Mesothelial cell of epicardium (in vitro differentiated cells): ENCODE measurements at places on chromosomes 7 and 10.

DNA sequence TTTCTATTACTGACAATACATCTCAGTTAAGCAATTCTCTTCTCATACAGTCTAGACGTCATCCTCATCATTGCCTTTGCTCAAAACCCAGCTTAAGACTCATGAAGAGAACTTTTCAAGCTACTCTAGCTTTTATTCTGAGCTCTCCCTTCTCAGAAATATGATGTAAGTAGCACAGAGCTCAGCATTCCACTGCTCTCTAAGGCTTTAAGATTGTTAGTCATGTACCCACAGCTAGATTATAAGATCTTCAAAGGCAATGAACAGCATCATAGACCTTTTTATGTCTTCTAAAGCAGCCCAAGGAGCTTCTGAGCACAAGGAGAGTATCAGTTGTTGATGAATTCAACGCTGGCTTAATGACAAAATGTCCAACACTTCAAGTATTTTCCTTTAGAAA, 119.3 kb downstream of the NRP1 start:
- H3K4me3 ChIP-seq = no peak overlapping the region
- peaks cover 13% of the 10 kb centered on the region for H3K4me1 ChIP-seq
- no peak for DNase-seq
- no peak overlapping the region for H3K27ac ChIP-seq
- no peaks in the 10 kb centered on the region for H3K27me3 ChIP-seq
- peaks cover 27% of the 10 kb centered on the region for H3K36me3 ChIP-seq

GRCh38 chr10:4810092-4810491, 15.9 kb upstream of the AKR1E2 start:
- no peaks in the 10 kb centered on the region for H3K27me3 ChIP-seq
- no peak overlapping the region for H3K27ac ChIP-seq
- peaks cover 12% of the 10 kb centered on the region for H3K4me1 ChIP-seq
- no peaks in the 10 kb centered on the region for H3K36me3 ChIP-seq

DNA sequence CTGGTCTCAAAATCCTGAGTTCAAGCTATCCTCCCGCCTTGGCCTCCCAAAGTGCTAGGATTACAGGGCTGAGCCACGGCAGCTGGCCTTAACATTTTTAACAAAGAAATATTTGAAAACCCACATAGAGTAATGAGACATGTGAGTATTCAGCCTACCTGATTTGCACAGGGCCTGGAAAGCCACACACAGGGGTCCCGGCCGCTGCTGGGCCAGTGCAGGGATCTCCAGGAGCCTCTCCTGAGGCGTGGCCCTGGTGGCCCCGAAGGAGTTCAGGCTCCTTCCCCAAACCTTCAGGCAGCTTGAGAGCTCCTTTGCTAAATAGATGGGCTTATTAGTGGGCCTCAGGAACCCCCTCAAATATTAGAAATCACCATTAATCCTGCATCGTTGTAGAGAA, 18.7 kb downstream of the CNPY1 start:
- DNase-seq = no peak
- peaks cover 96% of the 10 kb centered on the region for H3K27me3 ChIP-seq
- peaks cover 4% of the 10 kb centered on the region for H3K4me1 ChIP-seq
- H3K27ac ChIP-seq = no peak overlapping the region
- no peak overlapping the region for H3K4me3 ChIP-seq
- H3K36me3 ChIP-seq = no peaks in the 10 kb centered on the region

DNA sequence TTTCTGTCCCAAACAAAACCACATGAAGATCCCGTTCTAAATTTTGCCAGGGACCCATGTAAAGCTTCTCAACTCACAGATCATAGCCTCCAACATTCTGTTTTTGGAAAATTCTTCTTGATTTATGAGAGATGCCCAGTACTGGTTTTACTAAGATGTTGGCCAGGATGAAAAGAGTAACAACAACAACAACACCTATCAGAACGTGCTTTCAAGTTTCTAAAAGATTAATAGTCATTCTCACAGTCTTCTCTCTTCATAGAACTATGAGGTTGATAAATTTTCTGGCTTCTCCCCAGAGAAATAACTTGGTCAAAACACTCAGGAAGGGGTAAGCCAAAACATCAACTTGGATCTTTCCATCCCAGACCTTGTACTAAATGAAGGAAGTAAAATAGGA, 567.5 kb upstream of the IGFBP3 start:
- no peak for DNase-seq
- H3K36me3 ChIP-seq = peaks cover 3% of the 10 kb centered on the region
- H3K4me1 ChIP-seq = peaks cover 54% of the 10 kb centered on the region
- H3K27ac ChIP-seq = peak overlapping the region; percentile 62
- no peak overlapping the region for H3K4me3 ChIP-seq

DNA sequence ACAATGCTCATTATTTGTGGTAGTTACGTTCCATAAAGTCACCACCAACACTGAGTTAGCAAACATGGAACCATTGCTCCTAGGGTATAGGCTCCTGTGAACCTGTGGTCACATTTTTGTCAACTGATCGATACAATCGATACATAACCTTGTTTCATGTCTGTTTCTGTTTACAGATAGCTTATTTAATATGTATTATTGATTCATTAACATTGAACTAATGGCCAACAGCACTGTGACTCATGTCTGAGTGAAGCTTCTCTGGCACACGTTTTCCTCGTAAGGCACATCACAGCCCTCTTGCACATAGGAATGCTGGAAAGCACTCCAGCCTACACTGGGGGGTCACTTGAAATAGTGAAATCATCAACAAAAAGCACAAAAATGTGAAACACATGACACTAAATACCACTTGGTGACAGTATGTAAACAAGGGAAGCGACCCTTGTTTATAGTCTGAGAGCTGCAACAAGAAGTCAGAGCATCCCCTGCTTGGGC, 27.0 kb downstream of the GHRHR start:
- H3K36me3 ChIP-seq = no peaks in the 10 kb centered on the region
- H3K27ac ChIP-seq = no peak overlapping the region
- no peak for DNase-seq
- H3K4me3 ChIP-seq = no peak overlapping the region

GRCh38 chr7:130974794-130975193, 240.8 kb upstream of the KLF14 start:
- no peak overlapping the region for H3K27ac ChIP-seq
- H3K4me3 ChIP-seq = no peak overlapping the region
- H3K27me3 ChIP-seq = no peaks in the 10 kb centered on the region

DNA sequence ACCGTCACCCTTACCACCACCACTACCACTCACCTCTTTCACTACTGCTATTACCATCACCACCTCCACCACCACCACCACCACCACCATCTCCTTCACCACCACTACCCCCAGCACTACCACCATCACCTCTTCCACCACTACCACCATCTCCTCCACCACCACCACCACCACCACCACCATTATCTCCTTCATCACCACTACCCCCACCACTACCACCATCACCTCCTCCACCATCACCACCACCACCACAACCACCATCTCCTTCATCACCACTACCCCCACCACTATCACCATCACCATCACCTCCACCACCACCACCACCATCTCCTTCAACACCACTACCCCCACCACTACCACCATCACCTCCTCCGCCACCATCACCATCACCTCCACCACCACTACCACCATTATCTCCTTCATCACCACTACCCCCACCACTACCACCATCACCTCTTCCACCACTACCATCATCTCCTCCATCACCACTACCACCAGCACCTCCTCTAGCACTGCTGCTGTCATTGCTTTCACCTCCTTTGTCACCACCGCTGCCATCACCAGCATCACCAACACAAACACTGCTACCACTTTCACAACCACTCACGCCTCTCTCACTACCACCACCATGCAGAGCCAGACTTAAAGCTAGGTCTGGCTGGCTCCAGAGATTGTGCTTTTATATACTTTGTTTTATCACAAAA, 109.3 kb downstream of the ICA1 start:
- H3K36me3 ChIP-seq = peaks cover 2% of the 10 kb centered on the region
- H3K27me3 ChIP-seq = no peaks in the 10 kb centered on the region
- no peak overlapping the region for H3K27ac ChIP-seq
- no peak for DNase-seq
- no peak overlapping the region for H3K4me3 ChIP-seq

DNA sequence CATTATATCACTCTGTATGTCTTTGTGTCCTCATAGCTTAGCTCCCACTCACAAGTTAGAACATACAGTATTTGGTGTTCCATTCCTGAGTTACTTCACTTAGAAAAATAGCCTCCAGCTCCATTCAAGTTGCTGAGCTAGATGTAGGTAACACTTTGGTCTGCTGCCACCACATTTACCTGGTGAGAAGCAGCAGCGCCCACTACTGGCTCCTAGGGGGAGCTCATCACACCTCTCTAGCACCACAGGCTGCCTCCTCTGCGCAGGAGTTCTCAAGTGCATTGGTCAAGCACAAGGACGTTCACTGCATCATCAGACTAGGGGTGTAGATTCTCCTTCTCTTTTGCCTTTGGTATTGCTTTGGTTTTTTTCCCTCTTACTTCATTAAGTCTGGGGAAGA, 530.9 kb upstream of the AUTS2 start:
- H3K36me3 ChIP-seq = no peaks in the 10 kb centered on the region
- H3K27ac ChIP-seq = no peak overlapping the region
- no peak overlapping the region for H3K4me3 ChIP-seq
- H3K27me3 ChIP-seq = no peaks in the 10 kb centered on the region
- DNase-seq = no peak

DNA sequence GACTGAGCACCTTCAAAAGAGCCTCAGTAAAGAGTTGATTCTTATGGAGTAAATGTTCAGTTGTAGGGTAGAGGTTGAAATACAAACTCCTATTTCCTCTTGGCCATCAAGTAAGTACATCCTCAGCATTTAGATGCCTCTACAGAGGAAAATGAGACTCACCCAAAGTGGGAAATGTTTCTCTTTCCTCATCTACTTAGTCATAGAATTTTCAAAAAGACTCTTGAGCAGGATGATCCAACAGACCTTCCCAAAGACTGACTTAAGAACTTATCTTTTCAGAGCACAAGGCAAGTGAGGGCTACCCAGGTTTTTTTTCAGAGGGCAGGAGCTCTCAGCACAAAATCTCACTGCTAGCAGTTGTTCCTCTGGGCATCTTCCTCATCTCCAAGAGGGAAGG, 449.1 kb downstream of the KCNMA1 start:
- peaks cover 40% of the 10 kb centered on the region for H3K4me1 ChIP-seq
- no peak overlapping the region for H3K27ac ChIP-seq
- no peaks in the 10 kb centered on the region for H3K27me3 ChIP-seq
- no peaks in the 10 kb centered on the region for H3K36me3 ChIP-seq
- DNase-seq = no peak

- H3K36me3 ChIP-seq = no peaks in the 10 kb centered on the region
- peaks cover 24% of the 10 kb centered on the region for H3K4me1 ChIP-seq
- no peak overlapping the region for H3K27ac ChIP-seq
- no peak overlapping the region for H3K4me3 ChIP-seq
- DNase-seq = no peak
Observed at GRCh38 chr10:94405406-94405805, 3.1 kb downstream of the TBC1D12 start.

DNA sequence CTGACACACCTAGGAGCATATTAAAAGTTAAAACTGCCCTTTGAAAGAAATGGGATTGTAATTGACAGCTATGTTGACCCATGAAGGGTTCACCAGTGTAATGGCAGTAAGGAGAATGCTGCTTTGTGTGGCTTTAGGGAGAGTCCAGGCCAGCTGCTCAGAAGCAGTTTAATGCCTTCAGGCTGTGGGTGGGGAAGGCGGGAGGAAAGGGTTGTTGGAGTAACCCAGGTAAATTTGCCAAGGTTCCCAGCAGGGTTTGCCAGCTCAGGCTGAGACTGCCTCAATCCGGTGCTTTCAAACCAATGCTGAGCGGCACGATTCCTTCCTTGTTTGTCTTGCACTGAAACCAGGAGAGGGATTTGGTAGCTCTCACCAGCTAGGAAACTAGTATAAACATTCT, 637.2 kb downstream of the INHBA start:
- H3K4me1 ChIP-seq = no peaks in the 10 kb centered on the region
- H3K27ac ChIP-seq = no peak overlapping the region
- no peaks in the 10 kb centered on the region for H3K36me3 ChIP-seq
- no peak for DNase-seq
- no peaks in the 10 kb centered on the region for H3K27me3 ChIP-seq

- DNase-seq = no peak
- peaks cover 22% of the 10 kb centered on the region for H3K4me1 ChIP-seq
- H3K27me3 ChIP-seq = no peaks in the 10 kb centered on the region
- H3K27ac ChIP-seq = no peak overlapping the region
- H3K36me3 ChIP-seq = no peaks in the 10 kb centered on the region
Observed at GRCh38 chr10:59109826-59110225, 66.6 kb upstream of the PHYHIPL start.

GRCh38 chr10:119409385-119409784, 133.1 kb downstream of the RGS10 start:
- no peaks in the 10 kb centered on the region for H3K27me3 ChIP-seq
- no peak overlapping the region for H3K4me3 ChIP-seq
- H3K27ac ChIP-seq = no peak overlapping the region
- H3K4me1 ChIP-seq = peaks cover 34% of the 10 kb centered on the region

GRCh38 chr7:46537191-46537905, 616.3 kb upstream of the IGFBP3 start:
- no peak for DNase-seq
- peaks cover 53% of the 10 kb centered on the region for H3K4me1 ChIP-seq
- H3K27ac ChIP-seq = peak overlapping the region; percentile 91
- H3K27me3 ChIP-seq = no peaks in the 10 kb centered on the region

DNA sequence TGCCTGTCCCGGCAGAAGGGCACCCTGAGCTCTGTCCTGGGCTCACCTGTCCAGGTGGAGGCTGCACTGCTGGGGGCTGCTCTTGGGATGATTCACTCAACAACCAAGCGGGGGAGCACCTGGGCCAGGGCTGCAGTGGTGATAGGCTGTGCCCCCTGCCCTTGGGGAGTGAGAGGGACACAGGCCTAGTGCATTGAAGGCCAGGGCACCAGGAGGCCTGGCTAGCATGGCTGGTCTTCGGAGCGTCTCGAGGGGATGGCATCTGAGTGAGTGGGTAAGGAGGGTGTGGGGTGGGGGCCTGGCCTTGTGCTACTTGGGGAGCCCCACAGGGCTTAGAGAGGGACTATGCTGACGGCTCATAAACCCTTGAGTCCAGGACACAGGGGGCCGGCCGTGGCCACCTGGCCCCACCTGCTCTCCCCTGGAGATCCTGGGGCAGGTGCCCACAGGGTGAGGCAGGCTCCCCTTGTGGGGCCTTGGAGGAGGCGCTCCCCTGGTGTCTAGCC, 3.1 kb downstream of the PWWP2B start:
- no peak for DNase-seq
- H3K36me3 ChIP-seq = no peaks in the 10 kb centered on the region
- no peak overlapping the region for H3K4me3 ChIP-seq

DNA sequence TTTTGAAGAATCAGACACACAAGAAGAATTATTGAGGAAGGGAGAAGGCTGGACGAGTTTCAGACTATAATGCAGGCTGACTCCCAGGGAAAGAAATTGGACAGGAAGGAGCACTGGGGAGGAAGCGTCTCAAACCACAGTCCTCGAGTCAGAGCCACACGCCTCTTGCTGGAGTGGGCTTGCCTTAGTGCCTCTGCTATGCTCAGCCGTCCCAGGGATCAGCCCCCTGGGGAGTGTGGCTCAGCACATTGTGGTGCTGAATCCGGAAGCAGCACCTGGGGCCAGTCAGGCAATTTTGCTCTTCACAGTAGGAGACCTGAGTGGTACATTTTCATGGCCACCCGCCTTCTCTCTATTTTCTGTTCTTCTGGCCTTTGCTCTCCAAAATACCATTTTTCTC, 67.4 kb upstream of the SLC35G1 start:
- no peak for DNase-seq
- H3K4me3 ChIP-seq = no peak overlapping the region
- no peak overlapping the region for H3K27ac ChIP-seq
- peaks cover 1% of the 10 kb centered on the region for H3K4me1 ChIP-seq
- no peaks in the 10 kb centered on the region for H3K36me3 ChIP-seq

- no peaks in the 10 kb centered on the region for H3K36me3 ChIP-seq
- H3K27ac ChIP-seq = peak overlapping the region; percentile 72
- no peak overlapping the region for H3K4me3 ChIP-seq
- H3K27me3 ChIP-seq = peaks cover 5% of the 10 kb centered on the region
- no peak for DNase-seq
Observed at GRCh38 chr10:110357252-110357780, 52.6 kb upstream of the SMNDC1 start.
